ENCODE measurements at places on chromosomes 6 and 20. TPM values are rescaled to one million over a fixed set of nuclear protein-coding genes. Genes with fewer than 3 reads are reported as not detected.

- no peak overlapping the region for H3K27ac ChIP-seq
- no peaks in the 10 kb centered on the region for H3K27me3 ChIP-seq
- no peaks in the 10 kb centered on the region for H3K36me3 ChIP-seq
These were observed 434.0 kb downstream of the PREX1 start for GRCh38 chr20:48393737-48394314.

GRCh38 chr6:53917464-53917842 lies 122.6 kb downstream of the LRRC1 start:
- H3K4me3 ChIP-seq = no peak overlapping the region
- no peaks in the 10 kb centered on the region for H3K4me1 ChIP-seq
- H3K27me3 ChIP-seq = no peaks in the 10 kb centered on the region

DNA sequence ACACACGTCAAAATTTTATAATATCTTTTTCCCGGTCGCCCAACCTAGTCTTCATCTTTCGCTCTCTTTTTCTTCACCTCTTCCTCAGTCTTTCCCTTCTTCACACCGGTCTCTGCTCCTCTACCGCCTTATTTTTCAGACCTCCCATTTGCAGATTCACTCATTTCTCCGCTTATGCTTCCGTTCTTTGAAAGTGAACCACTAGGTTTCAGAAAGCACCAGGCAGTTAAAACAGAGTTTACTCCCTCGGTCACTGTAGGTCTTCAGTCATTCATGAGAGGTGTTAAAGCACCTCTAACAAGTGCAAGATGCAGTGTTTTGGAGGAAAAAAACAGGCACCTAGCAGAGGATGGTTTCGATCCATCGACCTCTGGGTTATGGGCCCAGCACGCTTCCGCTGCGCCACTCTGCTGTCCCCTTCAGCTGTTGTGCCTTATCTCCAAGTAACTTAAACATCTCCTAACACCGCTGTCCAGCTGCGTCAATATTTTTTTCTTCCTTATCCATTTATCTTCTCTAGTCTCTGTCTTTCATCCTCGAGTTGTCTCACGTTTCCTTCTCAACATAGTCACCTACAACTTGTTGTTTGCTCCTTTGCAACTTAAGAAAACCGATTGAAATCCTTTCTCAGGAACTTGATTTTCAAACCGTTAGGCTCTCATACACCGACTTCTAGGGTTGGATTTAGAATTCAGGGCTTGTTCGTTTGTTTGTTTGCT lies 119.7 kb upstream of the ZNF184 start:
- H3K36me3 ChIP-seq = no peaks in the 10 kb centered on the region
- H3K4me1 ChIP-seq = no peaks in the 10 kb centered on the region
- H3K4me3 ChIP-seq = peak overlapping the region; percentile 27
- peak; percentile 89 for DNase-seq
- H3K27ac ChIP-seq = no peak overlapping the region

GRCh38 chr6:90078513-90079289 lies 184.4 kb downstream of the GJA10 start:
- H3K27me3 ChIP-seq = no peaks in the 10 kb centered on the region
- H3K4me1 ChIP-seq = no peaks in the 10 kb centered on the region
- no peaks in the 10 kb centered on the region for H3K36me3 ChIP-seq
- DNase-seq = peak; percentile 83
- no peak overlapping the region for H3K4me3 ChIP-seq
- no peak overlapping the region for H3K27ac ChIP-seq

- H3K27ac ChIP-seq = peak overlapping the region; percentile 92
- peak overlapping the region; percentile 66 for H3K4me3 ChIP-seq
- no peaks in the 10 kb centered on the region for H3K36me3 ChIP-seq
- H3K27me3 ChIP-seq = no peaks in the 10 kb centered on the region
These were observed 3.0 kb upstream of the FOXO3 start for GRCh38 chr6:108557494-108558371.

DNA sequence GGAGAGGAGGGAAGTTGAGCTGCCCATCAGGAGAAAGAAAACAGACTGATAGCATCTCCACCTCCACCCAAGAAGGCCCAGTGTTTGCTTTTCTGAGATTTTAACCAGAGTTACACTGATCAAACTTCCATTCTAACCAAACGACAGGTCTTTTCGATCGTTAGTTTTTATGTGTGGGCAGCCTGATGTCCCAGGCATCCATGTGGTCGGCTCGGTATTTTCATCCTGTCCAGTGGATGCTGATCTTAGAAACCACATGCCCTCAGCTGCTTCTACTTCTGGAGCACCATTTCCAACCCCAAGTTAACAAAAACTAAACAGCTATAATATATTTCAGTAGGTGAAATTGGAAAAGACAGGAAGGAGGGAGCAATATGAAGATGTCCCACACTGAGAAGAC lies 536.8 kb upstream of the JAG1 start:
- DNase-seq = peak; percentile 30
- no peak overlapping the region for H3K4me3 ChIP-seq
- no peaks in the 10 kb centered on the region for H3K27me3 ChIP-seq
- no peaks in the 10 kb centered on the region for H3K36me3 ChIP-seq
- peaks cover 2% of the 10 kb centered on the region for H3K4me1 ChIP-seq
- no peak overlapping the region for H3K27ac ChIP-seq

C6orf15 gene
- not detected for total RNA-seq

RIN2 gene
- total RNA-seq = 61.4 TPM
